ENCODE measurements at places on chromosomes 5 and 9. TPM values are rescaled to one million over a fixed set of nuclear protein-coding genes. Genes with fewer than 3 reads are reported as not detected.

DNA sequence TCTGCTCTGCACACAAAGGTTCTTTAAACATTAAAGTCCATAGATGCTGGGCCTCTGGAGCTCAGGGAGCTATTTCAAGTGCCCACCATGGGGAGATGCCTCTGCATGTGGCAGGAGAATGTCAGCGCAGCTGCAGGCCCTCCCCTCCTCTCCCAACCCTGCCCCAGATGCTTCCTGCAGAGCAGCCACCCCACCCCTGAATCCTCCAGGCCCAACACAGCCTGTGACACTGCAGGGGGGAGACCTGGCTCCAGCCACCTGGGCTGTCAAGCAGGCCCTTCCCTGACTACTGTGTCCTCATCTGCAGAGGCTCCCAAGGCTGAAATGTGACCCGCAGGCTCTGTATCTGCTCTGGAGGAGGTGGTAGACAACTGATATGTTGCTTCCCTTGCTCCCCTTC lies 213.9 kb downstream of the GABBR2 start:
- DNase-seq, result no peak

- peak; percentile 86 for DNase-seq
Measured at GRCh38 chr5:82356808-82357671, 78.9 kb upstream of the RPS23 start.

The ZMYND19 gene
- 10.8 TPM for total RNA-seq

The TMEM8B gene
- total RNA-seq, result 24.2 TPM

DNA sequence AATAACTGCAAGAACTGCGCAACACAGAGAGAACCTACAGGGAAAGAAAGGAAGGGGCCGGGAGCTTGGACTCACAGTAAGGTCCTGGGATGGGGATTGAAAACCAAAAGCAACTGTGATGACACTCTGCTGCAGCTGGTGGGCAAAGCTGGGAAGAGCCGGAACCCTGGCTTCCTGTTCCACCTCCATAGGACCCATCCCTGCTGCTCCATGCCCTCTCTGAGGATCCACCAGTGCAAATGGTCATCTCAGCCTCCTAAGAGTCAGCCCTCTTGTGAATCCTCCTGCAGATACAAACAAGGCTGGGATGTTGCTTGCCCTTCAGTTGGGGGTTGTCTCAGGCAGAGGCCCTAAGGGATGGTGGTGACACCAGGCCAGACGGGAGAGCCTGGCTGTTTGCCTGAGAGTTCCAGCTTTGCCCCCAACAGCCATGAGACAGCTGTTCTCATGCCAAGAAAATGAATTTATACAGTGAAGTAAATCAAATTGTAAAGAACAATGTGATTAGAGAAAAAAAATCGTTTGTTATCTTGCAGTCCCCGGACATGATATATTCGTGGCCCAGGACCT lies 90.8 kb downstream of the TENT4A start:
- no peak for DNase-seq

GRCh38 chr5:132673488-132673887 lies 301 bp upstream of the IL4 start:
- DNase-seq, result no peak

The LCP2 gene
- 56.9 TPM for total RNA-seq

DNA sequence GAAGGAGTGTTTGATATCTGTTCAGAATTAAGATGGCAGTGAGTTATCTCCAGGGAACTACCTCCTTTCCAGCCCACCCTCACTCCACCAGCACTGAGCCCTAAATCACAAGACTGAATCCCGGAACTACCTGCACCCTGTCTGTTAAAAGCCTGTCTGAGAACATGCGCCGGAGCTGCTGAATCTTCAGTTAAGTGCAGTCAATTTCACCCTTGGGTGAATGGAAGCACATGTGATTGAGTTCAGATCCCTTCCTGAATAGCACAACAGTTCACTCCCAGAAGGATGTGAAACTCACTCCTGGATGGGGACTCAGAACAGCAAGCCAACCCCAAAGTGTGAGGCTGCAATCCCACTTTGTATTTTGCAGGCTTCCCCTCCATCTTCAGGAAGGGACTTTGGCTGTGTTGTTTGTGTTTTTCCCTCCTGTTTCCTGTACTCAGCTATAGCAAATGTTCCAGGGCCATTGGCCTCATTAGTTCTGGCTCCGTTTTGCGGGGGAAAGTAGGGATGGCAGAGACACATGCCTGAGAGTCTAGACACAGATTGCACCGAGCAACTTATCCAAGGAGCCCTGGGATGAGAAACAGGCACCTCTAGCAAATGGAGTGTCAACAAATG lies 43.4 kb downstream of the DPYSL3 start:
- no peak for DNase-seq

The PCDHA9 gene
- 0.35 TPM for total RNA-seq

The NPR2 gene
- total RNA-seq, result 30.8 TPM

- no peak for DNase-seq
Measured at GRCh38 chr5:61551637-61552313, 219.7 kb downstream of the ZSWIM6 start.

- DNase-seq, result no peak
Measured at GRCh38 chr9:79581794-79582193, 10.0 kb downstream of the TLE4 start.

DNA sequence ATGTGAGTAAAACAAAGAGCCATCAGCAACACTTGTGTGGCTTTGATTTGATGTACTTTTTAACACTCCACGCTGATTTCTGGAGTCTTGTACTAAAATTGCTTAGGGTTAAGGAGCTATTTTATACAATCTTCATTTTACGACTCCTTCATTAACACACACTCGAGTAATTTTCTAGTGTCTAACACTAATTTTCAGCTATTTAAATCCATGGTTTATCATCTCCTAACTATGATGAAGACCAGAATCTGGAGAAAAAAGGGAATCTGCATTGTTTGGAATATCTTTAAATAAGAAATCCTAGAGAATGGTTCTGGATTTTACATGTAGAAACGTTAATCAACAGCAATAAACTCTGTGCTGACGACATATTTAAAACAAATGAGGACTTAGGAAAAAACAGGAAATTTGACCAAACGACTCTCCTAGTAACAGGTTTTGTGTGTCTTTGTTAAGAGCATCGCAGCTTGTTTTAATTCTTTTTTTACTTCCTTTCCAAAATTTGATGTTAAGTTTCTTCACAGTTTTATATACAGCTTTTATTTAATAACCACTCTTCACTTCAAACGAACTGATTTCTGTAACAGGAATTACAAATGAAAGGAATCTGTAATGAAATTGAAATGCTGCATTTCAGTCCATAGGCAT lies 138.5 kb downstream of the AOPEP start:
- no peak for DNase-seq

- DNase-seq, result no peak
Measured at GRCh38 chr5:52013523-52013922, 630.3 kb downstream of the ISL1 start.

The OR1Q1 gene
- not detected for total RNA-seq

DNA sequence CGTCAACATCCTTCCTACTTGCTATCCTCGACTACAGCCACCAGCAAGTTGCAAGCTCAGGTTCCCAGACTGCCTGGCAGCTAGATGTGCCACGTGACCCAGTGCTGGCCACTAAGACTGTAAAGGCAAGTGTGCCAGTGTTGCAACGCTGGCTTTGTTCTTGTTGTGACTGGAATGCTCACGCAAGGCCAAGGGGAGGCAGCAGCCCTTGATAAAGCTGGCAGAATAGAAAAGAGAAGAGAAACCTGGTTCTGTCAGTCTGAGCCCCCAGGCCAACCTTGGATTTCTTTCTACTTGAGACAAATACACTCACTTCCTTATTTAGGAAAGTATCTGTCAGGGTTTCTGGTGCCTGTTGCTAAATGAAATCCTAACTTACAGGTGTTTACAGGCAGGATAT lies 113.0 kb downstream of the KLHL3 start:
- DNase-seq, result peak; percentile 67

The TNC gene
- total RNA-seq, result 243 TPM

GRCh38 chr9:29209748-29210291 lies 1636.5 kb upstream of the C9orf72 start:
- no peak for DNase-seq

- no peak for DNase-seq
Measured at GRCh38 chr5:175616083-175616482, 41.8 kb upstream of the HRH2 start.

- DNase-seq, result no peak
Measured at GRCh38 chr9:95980262-95981125, 105.0 kb downstream of the ERCC6L2 start.

Measured in thoracic aorta (tissue), 2 donors.